Bronchial epithelial cell (primary cell): ENCODE measurements at places on chromosomes 3 and 15. TPM values are rescaled to one million over a fixed set of nuclear protein-coding genes. Genes with fewer than 3 reads are reported as not detected.

TFRC gene
- total RNA-seq: 70.4 and 106 TPM in 2 replicates

ILDR1 gene
- 1.6 and 6.0 TPM in 2 replicates for total RNA-seq

RBPMS2 gene
- total RNA-seq: not detected in 2 replicates

KBTBD12 gene
- total RNA-seq: under 0.01 TPM in 2 replicates
